ENCODE measurements at places on chromosomes 12 and 14. TPM values are rescaled to one million over a fixed set of nuclear protein-coding genes. Genes with fewer than 3 reads are reported as not detected.
A peak's percentile ranks its signal among the peaks of the same experiment; 100 is the strongest.

DNA sequence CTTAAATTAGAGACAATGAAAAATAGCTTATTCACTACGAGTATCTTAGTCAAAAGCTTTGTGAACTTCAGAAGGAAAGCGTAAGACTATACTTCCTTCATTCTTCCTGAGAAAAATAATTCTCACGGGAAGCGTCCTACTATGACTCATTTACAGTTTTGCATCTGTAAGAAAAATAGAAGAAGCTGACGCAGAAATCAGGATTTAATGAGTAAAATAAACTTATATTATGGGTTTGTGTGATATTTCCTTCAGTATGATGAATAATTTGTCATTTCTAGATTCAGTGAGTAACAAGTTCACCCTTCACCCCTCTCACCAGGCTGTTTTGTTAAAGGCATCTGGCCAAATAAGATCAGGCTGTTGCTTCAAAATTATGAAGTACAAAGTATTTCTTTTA, 17.8 kb upstream of the PDE3A start:
- DNase-seq = no peak

- no peak for DNase-seq
These were observed 11.1 kb upstream of the LGALS3 start for GRCh38 chr14:55117803-55118441.

The P2RX7 gene
- 2.9 TPM for total RNA-seq

DNA sequence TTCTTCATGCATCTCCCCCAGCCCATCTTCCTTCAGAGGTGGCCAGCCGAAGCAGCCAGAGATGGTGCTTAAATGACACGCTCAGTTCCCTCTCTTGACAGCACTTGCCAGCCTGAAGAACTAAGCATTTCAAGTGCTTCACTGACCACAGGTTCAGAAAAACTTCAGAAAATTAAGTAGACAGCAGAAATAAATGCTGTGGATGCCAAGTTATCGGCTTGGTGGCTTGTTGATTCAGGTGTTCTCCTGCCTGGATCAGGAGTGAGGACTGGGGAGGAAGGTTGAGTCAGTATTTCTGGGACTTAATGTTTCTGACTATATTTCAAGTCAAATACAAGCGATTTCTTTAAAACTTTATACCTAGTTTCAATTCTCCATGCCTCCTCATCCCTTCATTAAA, 58.2 kb downstream of the CRACR2A start:
- no peak for DNase-seq

DNA sequence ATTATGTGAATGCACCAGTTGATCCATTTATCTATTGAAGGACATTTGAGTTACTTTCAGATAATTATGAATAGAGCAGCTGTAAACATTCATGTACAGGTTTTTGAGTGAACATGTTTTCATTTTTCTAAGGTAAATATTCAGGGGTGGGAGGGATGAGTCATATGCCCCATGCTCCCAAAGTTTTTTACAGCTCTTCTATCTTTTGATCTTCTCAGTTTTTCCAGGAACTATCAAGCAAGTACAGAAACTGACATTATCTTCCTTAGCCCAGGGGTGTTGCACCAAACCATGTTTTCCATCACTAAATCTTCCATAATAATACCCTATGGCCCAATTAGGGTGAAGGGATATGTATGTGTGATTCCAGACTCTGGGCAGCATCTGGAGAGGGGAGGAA, 384.5 kb downstream of the EMP1 start:
- DNase-seq = no peak

DNA sequence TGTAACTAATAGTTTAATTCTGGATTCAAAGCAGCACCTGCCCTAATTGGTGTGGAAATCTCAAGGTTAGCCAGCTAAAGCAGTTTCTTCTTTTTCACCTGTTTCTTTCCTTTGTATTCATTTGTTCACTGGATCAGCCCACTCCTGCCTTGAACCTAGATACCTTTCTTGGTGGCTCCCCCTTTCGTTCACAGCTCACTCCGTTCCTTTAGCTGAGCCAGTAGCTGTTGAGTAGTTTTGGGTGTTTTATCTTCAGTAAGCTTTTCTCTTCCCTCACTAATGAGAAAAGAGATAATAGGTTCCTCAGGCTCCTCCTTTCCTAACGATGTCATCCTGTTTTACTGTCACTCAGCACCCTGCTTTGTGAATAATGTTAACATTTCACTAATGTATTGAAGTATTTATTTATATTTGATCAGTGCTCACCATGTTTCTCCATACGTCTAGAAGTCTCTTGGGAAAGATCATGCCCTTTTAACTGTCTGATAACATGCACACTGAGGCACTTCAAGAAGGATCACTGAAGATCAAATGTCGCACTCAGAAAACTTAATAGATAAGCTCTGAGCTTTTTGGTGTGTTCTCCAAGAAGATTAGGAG, 121.1 kb downstream of the TGFB3 start:
- DNase-seq = no peak

- no peak for DNase-seq
These were observed 8.8 kb upstream of the CHGA start for GRCh38 chr14:92914087-92914656.

GRCh38 chr12:68532204-68532886, 78.4 kb upstream of the RAP1B start:
- DNase-seq = no peak

DNA sequence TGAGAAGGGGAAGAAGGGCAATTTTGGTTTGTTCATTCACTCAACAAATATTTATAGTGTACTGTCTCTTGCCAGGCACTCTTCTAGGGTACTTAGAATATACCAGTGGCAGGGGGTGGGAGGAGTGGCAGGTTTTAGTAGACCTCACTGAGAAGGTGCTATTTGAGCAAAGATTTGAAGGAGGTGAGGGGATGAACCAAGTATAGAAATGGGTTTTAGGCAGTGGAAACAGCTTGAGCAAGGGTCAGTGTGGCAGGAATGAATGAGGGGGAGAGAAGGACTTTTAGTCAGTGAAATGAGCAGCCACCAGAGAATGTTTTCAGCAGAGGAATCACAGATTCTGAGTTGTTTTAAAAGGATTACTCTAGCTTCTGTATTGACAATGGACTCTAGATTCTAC, 2.3 kb downstream of the PRIM1 start:
- no peak for DNase-seq

The SOAT2 gene
- total RNA-seq = 0.32 TPM

- DNase-seq = no peak
These were observed 11.5 kb downstream of the LIMA1 start for GRCh38 chr12:50271724-50272247.

GRCh38 chr12:108750526-108750925, 19.2 kb upstream of the CORO1C start:
- no peak for DNase-seq

DNA sequence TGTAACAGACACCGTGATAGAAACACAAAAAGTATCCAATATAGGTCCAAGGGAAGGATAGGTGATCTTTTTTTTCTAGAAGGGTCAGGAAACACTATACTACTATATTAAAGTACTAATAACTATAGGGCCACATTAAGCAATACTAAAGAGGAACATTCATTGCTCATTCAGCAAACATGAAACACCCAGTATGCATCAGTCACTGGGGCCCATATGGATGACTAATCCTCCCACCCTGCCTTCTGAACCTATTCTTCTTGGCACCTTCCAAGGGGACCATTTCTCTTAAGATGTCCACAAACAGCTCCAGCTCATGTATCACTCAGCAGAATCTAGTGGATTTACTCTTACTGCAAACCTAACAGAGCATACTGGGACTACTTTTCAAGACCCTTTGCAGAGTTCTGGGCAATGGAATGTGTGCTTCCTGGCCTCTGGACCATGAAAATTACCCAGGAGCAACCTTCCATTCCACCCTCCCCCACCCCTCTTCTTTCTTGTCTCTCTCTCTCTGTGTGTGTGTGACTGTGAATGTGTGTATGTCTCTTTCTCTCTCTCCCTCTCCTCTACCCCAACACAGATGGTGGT, 187.9 kb downstream of the EPS8 start:
- no peak for DNase-seq

The LRRC9 gene
- total RNA-seq = not detected

The USP44 gene
- total RNA-seq = 2.2 TPM

GRCh38 chr12:103626498-103626897, 39.4 kb downstream of the STAB2 start:
- no peak for DNase-seq

DNA sequence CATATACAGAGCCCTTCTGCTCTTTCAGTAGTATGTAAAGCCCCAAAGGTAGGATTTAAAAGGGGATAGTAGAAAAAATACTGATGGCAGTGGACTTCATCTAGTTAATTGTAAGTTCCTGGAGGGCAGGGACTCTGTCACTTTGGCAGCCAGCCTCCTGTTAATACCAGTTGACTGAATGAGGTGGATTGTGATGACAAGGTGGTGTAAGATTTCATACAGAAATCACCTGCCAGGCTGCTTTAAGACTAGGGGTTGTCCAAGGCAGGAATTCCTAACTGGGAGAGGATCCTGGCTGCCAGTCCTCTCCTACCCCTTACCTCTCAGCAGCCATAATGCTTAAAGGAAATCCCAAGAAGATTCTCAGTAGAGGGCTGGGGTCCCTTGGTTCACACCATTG, 7.3 kb downstream of the DYRK2 start:
- no peak for DNase-seq

DNA sequence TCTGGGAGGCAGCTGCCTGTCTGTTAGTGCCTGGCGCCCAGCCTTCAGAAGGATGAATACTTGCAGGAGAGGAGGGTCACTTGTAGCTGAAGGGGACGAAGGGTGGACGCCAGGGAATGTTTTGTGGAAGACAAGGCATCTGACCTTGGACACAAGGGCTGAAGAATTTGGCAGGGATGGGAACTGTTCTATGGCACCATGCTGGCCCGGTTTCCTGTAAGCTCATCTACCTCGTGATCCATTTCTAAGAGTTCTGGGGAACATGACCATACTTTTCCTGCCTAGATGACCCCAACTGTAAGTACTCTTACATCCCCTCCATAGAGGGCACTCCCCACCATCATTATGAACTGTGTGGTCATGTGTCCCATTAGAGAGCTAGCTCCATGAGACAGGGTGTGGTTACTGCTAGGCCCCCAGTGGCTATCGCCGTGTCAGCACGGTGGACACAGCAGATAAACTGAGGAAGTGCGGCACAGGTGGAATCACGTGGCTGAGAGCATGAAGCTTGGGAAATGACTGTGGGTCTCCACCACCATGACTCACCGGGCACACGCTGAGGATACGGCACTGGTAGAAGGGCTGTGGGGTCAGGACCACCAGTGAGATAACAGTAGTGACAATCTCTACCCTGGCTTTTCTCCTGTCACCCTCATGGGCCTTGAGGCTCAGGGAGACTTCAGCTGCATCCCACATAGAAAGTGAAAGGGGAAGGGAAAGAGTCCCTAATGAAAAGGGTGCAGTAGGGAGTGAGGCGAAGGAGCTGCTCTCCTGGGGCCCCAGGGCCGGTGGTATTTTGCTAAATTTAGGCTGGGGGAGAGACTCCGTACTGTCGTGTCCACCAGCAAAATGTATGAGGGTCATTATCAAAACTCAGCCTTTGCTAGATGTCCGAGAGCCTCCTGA, 252.6 kb downstream of the FOXN3 start:
- no peak for DNase-seq

- no peak for DNase-seq
These were observed 135.8 kb downstream of the SLC8A3 start for GRCh38 chr14:70052990-70053389.

The AQP6 gene
- not detected for total RNA-seq

DNA sequence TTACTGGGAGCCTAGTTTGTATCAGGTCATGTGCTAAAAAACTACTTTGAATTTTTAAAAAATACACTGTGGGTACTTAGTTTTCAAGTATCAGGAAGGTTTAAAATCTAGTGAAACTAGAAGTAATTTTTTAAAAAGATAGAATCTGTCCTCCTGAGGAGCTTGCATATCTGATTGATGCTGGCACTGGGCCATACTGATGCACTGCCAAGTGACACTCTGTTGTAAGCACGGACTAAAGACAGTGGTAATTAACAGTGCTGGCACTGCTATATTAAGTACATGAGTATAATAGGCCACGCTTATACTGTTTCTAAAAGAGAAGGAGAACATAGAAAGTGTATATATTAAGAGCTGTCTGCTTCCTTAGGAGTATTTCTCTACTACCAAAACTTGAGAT, 10.0 kb upstream of the TBC1D30 start:
- no peak for DNase-seq

GRCh38 chr14:75926431-75927115, 55.2 kb downstream of the TGFB3 start:
- DNase-seq = no peak

DNA sequence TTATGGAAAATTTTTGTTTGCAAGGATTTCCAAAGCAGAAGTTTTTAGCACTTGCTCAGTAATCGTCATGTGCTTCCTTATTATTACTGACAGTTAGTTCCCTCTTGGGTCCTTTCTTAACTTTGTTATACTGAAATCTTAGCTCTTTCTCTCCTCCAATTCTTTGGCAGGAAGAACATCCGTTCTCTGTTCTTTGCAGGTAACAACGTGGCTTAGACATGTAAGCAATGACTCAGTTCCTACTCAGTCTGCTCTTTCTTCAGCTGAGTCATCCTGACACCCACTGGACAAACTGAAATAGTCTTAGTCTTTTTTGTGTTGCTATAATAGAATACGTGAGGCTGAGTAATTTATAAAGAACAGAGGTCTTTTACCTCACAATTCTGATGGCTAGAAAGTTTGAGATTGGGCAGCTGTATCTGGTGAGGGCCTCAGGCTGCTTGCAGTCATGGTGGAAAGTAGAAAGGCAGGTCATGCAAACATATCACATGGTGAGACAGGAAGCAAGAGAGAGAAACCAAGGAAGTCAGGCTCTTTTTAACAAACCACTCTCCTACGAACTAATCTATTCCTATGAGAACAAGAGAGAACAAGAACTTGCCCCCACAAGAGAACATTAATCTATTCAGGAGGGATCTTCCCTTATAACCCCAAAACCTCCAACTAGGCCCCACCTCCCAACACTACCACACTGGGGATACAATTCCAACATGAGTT, 49.2 kb downstream of the TESPA1 start:
- peak; percentile 32 for DNase-seq

DNA sequence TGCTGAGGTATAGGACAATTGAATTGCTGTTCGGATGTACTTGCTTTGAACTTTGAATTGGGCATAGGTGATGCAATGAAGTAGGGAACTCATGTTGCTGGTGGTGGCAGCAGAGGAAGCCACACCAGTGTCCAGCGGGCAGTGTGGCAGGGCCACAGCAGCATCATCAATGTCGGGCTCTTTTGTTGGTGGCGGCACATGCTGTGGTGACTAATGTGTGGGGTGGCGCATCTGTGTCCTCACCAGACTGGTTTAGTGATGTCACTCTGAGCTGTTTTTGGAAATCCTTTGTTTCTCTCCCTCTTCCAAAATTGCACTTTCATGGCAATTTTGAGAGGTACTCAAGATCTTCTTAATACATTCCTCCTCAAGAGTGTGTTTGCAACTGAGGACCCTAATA, 187.6 kb downstream of the ETNK1 start:
- DNase-seq = no peak

The LIMA1 gene
- 48.9 TPM for total RNA-seq

GRCh38 chr12:22409377-22410164, 75.1 kb upstream of the ST8SIA1 start:
- peak; percentile 21 for DNase-seq

- no peak for DNase-seq
These were observed 8.7 kb downstream of the SMIM41 start for GRCh38 chr12:52087961-52088820.

The C14orf39 gene
- not detected for total RNA-seq

All from activated T-cell treated with anti-CD3 and anti-CD28 coated beads, Interleukin-2, amount 50 U/mL, for 4 hours (primary cell).